GM04504 (cell line): ENCODE measurements at places on chromosomes 3 and 15.

- no peak for DNase-seq
These were observed 404.8 kb upstream of the ATP11B start for GRCh38 chr3:182388506-182388905.

- no peak for DNase-seq
These were observed 5.0 kb downstream of the NAA50 start for GRCh38 chr3:113741086-113741485.

GRCh38 chr3:179067839-179068238 is 3.8 kb downstream of the ZMAT3 start:
- DNase-seq: no peak

- no peak for DNase-seq
These were observed 46.1 kb downstream of the CACNA2D3 start for GRCh38 chr3:54168451-54168850.
